ENCODE measurements at places on chromosomes 6 and 20.

DNA sequence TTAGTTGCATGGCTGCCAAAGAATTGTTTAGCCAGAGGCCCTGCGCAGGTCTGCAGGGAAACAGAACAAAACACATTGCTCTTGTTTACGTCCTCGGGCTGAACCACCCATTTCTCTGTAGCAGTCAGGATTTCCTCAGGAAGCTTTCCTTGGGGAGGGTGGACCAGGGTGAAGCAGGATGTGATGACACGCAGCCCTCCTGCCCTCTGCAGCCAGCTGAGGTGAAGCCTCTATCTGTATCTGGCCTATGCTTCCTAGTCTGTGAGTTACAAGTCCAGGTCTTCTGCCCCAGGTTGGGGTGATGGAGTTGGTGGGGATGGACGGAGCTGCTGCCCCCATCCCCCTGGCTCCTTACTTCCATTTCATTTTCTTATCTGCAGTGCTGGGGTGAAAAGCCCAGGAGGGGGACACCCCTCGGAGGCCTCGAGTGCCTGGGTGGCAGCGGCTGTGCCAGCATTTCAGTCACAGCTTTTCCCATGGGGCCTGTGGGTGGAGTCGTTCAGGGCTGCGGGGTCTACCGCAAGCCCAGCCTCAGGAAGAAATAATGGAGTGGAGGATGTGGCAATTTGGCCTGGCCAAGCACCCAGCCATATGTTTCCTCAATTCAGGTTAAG lies 24.9 kb downstream of the SASH1 start:
- no peak for DNase-seq

DNA sequence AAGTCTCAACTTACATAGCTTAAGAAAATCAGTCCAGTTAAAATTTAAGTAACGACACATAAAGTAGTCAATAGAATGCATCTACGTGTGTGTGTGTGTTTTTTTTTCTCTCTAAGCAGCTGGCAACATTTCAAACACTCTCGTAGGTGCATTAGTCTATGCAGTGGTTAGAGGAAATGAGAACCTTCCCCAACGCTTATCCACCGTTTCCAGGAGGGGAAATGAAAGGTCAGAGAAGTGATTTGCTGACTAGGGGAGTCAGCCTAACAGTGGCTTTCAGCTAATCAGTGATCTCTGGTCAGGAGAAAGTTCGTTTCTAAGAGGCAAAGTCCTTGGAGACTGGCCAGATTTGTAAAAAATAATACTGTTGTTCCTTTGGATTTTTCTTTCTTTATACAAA lies 806.6 kb downstream of the C6orf118 start:
- DNase-seq: no peak

DNA sequence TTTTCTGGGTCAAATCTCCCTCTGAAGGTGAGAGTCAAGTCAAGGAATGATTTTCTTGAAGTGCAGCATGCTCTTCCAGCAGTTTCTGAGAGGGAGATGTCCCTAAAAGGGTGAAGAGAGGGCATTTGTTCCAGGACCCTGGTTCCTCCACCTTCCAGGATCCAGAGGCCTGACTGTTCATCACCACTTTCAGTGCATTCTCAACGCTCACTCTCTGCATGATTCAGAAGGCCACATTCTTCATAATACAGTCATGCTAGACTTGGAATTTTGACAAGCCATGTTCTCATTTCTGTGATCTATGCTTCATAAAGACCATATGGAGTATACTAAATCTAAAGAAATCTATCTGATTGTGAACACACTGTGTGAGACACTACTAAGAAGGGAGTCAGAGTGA lies 85.1 kb downstream of the PDE7B start:
- DNase-seq: no peak

DNA sequence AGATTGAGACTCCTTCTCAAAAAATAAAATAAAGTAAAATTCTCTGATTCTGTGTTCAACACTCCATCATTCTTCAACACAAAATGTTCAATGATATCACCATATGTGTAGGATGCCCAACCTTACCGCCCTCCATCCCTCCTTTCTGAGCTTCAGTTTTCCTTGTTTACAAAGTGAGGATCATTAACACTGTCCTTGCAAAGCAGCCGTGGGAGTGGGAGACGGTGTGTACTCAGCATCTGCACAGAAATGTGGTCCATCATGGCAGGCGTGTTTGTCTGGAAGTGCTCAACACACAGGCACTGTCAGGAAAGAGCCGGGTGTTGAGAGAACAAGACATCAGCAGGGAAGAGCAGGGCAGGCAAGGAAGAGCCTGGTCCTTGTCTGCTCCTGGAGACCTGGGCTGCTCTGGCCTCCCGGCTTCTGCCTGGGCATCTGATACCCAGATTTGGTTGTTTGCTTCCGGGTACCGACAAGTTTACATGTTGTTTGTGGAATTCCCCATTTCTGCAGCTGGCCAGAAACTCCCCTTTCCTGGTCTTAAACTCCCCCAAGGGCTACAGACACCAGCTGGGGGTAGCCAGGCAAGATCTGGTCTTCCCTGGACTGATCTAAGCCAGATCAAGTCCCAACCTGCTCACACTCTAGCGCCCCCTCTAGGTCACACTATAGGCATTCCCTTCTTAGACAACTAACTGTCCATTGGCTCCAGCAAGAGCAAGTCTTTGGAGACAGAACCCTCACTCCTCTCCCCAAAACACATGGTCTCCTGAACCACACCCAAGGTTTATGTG lies 26.7 kb upstream of the TTPAL start:
- DNase-seq: no peak

DNA sequence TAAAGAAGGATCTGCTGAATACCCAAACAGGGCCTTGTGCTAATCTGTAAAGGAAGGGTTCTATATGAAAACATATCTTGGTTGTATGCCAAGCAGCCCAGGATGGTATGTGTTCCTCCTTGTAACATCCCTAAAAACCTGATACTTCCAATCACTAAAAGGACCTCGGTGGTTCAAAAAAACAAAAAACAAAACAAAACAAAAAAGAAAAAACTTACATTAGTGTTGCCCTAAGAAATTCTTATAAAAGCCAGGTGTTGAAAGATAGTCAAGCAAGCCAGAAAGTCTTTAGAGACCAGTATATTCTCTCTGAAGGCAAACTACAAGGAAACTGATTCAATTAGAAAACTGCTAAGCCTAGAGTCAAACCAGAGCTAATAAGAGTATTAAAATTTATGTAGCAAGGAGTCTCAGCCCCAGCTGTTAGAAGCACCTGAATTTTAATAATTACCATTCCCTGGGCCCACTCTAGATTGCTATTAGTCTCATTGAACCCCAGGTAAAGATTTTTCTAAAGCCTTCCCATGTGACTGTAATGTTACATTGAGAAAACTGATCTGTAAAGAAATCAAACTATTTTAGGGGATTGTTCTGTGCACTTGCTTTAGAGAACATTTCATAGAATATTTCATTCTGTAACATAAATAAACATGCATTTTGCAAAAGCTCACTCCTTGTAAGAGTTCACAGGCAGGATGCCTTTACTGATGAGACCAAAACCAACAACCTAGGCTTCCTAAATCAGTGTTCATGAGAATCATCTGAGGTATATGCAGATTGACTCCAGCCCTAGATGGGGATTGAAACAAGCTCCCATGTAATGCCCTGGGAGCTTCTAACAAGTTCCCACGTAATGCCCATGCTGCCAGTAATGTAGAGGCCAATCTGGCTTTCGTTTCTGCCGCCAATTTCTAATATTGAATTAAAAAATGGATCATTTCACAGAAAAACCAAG lies 95.2 kb upstream of the BTN3A2 start:
- no peak for DNase-seq

DNA sequence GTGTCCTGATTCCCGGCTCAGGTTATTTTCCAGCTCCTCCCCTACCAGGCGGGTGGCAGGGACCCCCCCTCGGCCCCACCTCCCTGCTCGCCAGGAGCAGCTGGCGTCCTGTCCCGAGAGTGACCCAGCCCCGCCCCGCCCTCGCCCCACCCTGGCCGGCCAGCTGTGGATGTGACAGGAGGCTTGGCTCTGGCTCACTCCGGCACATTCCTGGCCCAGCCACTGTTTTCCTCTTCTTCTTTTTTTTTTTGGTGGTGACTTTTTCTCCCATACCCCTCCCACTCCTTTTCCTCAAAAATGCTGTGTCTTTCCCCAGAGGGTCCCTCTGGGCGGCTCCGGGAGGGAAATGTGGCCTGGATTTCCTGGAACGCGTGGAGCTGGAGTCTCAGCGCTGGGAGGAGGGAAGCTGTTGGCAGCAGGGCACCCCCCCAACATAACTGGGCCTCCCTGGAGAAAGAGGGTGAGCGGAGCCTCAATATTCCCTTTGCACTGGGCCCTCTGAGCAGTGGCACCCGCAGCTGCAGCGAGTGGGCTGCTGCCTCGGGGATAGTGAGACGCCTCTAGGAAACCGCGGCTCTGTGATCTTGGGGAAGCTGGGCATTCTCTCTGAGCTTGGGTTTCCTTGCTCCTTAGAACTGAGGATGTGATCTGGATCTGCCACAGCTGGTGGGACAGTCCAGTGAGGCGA lies 28.3 kb upstream of the CSNK2A1 start:
- DNase-seq: no peak

- DNase-seq: no peak
These were observed 17.5 kb downstream of the TTBK1 start for GRCh38 chr6:43260791-43261190.

GRCh38 chr20:9409981-9410380 lies 104.4 kb upstream of the LAMP5 start:
- DNase-seq: no peak

Data from stimulated activated CD8-positive, alpha-beta memory T cell treated with anti-CD3 and anti-CD28 coated beads, Interleukin-15, amount 100 ng/mL, for 1 hour (primary cell).